ENCODE measurements at places on chromosomes 5 and 9.

GRCh38 chr9:109707355-109707754, 72.6 kb upstream of the PALM2AKAP2 start:
- no peak for DNase-seq

GRCh38 chr9:91771864-91772263, 178.2 kb downstream of the ROR2 start:
- no peak for DNase-seq

- no peak for DNase-seq
Observed at GRCh38 chr9:131292937-131293336, 3.4 kb downstream of the PLPP7 start.

GRCh38 chr5:118692811-118693342, 295.5 kb downstream of the DTWD2 start:
- no peak for DNase-seq

DNA sequence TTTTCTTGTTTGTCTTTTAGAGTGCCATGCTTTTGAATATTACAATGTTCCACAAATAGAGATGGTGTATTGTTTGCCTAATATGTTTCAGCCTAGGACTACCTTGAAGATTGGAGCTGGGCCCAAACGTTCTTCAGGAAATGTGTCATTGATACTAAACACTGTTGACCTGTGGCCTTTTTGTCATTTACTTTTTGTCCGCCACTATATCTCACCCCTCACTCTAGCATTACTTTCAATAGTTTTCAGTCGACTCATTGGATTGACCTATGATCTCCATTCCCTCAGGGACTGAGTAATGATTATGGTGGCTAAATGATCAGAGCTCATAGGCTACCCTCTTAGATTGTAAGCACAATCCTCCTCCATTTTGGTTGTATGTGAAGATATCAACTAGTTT, 115.8 kb downstream of the NUDT12 start:
- no peak for DNase-seq

DNA sequence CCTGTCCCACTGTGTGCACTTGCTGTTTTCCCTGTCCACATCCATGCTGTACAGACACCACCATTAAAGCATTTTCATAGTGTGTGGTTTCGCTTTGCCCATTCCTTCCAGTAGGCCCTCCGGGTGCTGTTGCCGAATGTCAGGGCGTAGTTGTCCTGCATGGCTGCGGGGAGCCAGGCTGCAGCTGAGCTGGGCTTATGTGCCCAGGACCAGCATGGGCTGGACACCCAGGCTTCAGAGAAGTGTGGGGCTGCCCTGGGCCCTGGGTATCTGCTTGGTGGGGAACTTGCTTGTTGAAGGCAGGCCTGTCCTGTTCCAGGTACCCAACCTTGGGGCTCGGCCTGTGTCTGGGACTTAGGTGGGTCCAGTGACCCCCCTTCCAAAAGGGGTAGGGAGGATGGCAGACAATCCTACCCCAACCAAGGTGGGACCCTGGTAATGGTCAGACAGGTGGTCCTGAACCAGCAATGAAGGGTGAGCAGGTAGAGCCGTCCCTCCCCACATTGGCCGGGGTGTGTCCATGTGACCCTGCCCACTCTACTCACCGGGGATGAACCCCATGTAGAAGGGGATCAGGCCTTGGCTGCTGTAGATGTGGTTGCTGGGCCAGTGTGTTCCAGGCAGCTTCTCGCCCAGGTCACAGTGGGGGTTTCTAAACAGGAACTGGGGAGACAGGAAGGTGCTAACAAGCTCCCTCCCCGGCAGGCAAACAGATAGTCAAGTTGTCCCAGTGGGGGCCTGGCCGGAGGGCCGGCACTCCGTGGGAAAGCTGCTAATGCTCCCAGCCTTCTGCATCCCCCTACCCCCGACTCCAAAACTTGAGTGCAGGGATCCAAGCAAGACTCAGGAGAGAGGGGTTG, 2.8 kb downstream of the TUBB4B start:
- DNase-seq, result no peak

DNA sequence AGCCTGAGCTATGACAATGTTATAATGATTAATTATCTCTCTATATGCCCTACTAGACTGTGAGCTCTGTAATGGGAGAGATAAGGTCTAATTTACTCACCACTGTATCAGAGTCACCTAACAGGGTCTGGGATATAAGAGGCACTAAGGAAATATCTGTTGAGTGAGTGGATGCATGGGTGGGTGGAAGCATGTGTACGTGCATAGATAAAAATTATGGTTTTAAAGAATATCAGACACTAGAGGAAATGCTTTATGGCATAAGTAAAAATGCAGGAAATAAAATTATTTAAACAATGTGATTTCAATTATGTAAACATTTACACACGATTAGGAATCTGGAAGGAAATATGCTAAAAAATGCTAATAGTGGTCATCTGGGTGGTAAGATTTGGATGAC, 137.8 kb downstream of the SPOCK1 start:
- DNase-seq, result no peak

GRCh38 chr9:112075009-112075378, 100.1 kb downstream of the SUSD1 start:
- no peak for DNase-seq

DNA sequence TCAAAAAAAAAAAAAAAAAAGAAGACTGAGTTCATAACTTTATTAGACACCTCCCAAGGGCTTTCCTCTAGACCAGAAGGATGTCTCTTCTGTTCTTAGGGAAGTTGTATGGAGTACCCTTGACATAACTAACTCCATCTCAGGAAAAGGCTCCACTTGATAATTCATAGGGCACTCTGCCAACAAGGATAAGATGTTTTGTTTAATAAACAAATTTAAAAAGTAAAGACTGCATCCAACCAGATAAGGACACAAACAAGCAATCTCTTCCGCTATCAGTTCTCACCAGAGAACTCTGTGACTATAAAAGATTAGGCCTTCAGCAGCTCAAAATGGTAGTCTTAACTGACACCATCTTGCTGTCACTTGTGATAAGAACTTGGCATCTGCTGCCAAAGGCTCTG, 65.8 kb downstream of the SFXN1 start:
- no peak for DNase-seq

DNA sequence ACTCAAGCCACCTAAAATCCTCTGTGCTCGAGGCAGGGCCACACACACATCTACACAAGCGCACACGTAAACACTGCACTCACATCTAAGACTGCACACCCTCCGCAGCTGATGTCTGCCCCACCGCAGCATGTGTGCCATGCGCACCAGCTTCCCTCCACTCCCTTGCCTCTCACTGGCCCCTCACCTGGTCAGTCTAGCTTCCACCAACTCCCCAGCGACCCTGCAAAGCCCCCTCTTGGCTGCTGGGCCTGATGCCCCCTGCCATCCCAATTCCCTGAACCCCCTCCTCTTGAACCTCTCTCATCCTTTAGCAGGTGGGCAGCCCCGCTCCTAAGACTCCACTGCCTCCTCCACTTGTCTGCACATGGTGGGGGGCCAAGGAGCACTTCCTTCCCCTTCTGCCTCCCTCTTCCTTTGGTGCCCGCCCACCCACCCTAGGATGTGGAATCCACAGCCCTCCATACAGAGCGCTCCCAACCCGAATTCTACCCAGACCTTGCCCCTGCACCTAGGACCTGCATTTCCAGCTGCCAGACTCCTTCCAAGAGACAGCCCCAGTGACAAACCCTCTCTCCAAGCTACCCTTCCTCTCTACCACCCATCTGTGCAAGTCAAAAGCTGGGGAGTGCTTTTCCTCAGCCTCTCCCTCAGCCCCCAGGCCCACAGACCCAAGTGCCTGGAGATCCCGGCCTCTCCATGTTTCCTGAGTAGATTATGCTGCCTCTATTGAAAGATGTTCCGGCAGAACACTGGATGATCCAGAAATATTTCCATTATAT, 23.9 kb downstream of the ADAMTS2 start:
- no peak for DNase-seq

DNA sequence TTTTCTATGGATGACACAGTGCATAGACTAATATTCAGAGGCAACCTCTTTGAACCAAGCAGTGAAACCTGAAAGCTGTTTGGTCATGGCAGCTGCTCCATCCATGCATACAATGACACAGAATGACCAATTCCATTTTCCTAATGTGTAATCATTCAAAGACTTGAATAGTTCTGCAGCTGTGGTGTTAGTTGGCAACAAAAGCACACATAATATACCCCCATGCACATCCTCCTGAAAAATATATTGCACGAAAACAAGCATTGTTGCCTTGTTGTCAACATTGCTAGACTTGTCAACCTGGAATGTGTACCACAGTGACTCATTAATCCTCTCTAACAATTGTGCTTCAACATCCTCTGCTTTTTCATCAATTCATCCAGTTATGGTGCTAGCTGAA, 71.0 kb upstream of the SEMA6A start:
- DNase-seq, result no peak

GRCh38 chr5:12672141-12672540, 767.9 kb upstream of the CTNND2 start:
- no peak for DNase-seq

DNA sequence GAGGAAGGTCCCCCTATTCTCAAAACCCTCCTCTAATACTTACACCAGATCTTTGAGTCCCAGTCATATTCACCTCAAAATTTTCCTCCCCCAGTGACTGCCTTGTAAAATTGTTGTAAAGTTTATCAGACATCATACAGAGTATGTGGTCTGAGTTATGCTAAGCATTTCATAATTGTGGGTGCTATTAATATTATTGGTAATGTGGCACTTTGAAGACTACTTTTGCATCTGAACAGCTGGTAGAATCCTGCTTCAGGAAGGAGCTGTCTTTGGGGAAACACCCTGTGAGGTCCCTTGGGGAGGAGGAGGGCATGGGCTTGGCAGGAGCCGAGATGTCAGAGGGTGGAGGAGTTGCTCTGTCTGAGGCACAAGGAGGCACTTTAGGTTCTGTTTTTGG, 164.9 kb upstream of the ZNF618 start:
- DNase-seq, result no peak

DNA sequence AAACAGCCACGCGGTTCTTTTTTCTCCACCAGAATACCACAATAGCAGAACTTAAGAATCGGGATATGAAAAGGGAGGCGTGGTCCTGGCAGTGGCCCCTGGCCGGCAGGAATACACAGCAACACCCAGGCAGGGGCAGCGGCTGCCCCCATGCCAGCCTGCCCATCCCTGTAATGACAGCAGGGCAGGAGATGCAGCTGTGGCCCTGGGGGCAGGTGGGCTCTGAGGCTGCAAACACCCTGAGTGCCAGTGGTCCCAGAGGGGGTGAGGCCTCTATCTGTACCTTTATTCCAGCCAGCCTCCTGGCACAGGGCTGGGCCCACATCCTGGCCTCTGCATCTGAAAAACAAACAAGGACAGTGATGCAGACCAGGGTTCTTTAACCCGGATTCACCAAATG, 12.4 kb downstream of the DIPK1B start:
- DNase-seq, result no peak

- no peak for DNase-seq
Observed at GRCh38 chr9:96050048-96050860, 174.8 kb downstream of the ERCC6L2 start.

- DNase-seq, result no peak
Observed at GRCh38 chr9:7799944-7800285, 337 bp upstream of the DMAC1 start.

- no peak for DNase-seq
Observed at GRCh38 chr5:78823196-78823595, 161.9 kb downstream of the ARSB start.

GRCh38 chr5:177232358-177232757, 71.2 kb downstream of the RAB24 start:
- DNase-seq, result no peak

- no peak for DNase-seq
Observed at GRCh38 chr5:77379558-77380061, 112.5 kb downstream of the WDR41 start.

GRCh38 chr5:136155761-136156160, 23.1 kb downstream of the SMAD5 start:
- DNase-seq, result no peak

GRCh38 chr5:128380337-128380736, 157.7 kb downstream of the FBN2 start:
- no peak for DNase-seq

DNA sequence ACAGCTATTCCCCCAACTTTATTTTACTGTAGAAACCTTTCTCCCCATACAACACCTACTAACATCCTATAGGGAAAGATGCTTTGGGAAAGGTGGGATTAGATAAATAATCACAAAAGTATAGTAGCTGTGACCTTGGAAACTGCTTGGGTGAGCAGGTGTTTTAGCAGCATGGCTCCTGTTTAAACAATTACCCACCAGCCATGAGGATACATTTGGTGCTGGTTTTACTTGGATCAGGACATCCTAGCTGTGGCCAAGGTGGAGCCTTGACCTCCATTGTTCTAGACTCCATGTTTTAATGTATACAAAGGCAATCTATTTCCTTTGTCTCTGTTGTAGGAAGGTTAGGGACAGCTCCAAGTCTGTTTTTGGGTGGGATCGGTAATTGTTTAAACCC, 56.8 kb upstream of the ALDH1B1 start:
- DNase-seq, result no peak

DNA sequence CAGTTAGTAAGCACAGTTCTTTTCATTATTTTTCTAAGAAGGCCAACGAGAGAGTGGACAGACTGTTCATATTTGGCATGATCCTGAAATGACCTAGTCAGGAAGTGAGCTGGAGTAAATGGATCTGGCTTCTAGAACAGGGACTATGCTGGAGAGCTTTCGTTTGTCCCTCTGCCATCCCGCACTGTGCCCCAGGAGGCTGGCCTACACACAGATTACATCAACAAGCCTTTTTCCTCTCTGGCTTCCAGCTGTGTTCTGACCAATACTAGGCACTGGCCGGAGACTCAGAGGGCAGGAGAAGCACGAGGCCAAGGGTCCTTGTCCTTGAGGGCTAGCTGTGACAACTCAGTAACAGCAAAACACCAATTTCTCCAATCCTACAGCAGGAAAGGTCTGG, 127.8 kb downstream of the MED27 start:
- DNase-seq, result no peak

DNA sequence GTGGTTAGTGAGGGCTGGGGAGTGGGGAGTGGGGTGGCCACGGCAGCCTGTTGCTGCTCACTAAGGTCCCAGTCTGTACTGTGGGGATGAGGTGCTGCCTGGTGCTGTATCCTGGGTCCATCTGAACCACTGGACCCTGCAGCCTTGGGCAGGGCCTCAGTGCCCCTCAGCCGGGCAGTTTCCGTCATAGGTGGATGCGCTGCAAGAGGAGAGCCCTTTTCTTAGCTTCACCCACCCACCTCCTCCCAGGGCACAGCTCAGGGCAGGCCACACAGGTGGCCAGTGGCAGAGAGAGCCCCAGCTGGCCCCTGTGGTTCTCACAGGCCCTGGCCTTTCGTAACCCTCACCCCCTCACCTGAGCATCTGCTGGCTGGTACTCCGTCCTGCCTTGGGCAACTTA, 46.2 kb downstream of the WNK2 start:
- DNase-seq, result no peak

DNA sequence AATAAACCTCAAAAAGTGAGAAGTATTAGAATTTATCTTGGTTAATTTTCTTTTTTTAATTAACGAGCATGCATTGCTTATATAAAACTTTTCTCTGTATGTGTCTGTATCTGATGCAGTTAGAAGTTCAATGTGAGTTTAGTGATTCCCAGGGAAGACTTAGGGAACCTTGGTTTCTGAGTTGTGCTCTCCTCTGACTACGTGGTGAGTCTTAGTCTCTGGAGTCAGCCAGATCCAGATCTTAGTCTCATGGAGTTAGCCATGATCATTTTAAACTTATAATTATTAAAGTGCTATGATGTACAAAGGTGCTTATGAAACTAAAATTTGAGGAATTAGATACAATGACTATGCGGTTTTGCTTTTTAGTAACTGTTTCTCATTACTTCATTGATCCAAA, 285.3 kb upstream of the DMRT1 start:
- no peak for DNase-seq

GRCh38 chr9:112074250-112075008, 100.7 kb downstream of the SUSD1 start:
- DNase-seq, result no peak

GRCh38 chr5:14545308-14545707, 36.3 kb upstream of the OTULINL start:
- no peak for DNase-seq
